ENCODE measurements at places on chromosomes 2 and 18. TPM values are rescaled to one million over a fixed set of nuclear protein-coding genes. Genes with fewer than 3 reads are reported as not detected.

DNA sequence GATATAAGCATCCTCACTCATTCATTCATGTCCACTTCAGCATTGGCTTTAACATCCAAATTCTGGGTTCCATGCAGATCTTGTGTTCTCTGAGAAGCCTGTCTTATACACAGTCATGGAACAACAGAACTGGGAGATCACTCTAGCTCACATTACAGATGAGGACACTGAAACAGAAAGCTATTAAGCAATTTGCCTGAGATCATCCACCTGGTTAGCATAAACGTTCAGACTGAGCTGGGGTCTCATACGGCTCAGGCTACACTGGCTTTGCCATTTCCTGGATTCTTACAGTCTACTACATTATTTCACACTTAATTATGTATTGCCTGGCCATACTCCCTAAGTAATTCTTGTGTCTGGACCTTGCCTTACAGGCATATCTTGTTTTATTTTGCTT is 169.4 kb upstream of the FANCL start:
- DNase-seq: no peak

- DNase-seq: no peak
Measured at GRCh38 chr18:59026364-59026763, 113.3 kb upstream of the SEC11C start.

- DNase-seq: no peak
Measured at GRCh38 chr2:132877923-132878322, 207.9 kb upstream of the LYPD1 start.

The CD302 gene
- total RNA-seq: 3.4 TPM

- no peak for DNase-seq
Measured at GRCh38 chr2:143117225-143117624, 12.0 kb upstream of the ARHGAP15 start.

- no peak for DNase-seq
Measured at GRCh38 chr2:195456771-195457170, 200.3 kb upstream of the SLC39A10 start.

DNA sequence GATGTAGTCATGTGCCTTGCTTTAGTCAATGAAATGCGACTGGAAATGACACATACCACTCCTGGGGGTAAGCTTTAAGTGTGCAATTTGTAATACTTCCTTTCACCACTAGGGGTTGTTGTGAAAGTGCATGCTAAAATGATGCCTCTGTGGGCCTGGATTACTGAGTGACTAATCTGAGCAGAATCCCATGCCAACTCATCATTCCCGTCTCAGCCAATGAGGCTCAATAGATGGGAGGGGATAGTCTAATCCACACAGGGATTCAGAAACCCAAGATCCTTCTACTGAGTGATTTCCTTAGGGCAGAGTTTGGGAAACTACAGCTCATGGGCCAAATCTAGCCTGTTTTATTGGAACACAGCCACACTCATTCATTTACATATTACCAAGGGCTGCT is 54.0 kb downstream of the HRH4 start:
- peak; percentile 15 for DNase-seq

- no peak for DNase-seq
Measured at GRCh38 chr2:111653913-111654312, 230.1 kb downstream of the ANAPC1 start.

- peak; percentile 34 for DNase-seq
Measured at GRCh38 chr2:68475110-68475509, 7.7 kb downstream of the APLF start.

GRCh38 chr18:26978812-26979341 is 113.4 kb upstream of the AQP4 start:
- DNase-seq: no peak

DNA sequence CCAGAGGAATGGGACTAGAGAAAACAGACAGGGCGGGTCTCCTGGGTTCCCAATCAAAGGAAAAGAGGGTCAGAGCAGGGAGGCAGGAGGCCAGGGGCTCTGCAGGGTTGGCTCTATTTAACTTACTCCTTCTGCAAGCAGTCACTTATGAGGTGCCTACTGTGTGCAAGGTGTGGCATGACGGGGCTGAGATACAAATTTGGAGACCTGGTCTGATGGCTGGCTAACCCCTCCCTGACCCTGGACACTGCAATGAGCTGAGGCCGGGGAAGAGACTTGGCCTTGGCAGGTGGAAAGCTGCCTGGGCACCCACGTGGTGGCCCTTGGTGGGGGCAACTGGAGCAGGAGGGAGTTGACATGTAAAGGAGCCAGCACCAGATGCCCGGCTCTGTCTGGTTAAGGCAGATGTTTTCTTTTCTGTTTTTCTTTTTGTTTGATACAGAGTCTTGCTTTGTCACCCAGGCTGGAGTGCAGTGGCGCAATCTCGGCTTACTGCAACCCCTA is 148.5 kb upstream of the GATA6 start:
- no peak for DNase-seq

DNA sequence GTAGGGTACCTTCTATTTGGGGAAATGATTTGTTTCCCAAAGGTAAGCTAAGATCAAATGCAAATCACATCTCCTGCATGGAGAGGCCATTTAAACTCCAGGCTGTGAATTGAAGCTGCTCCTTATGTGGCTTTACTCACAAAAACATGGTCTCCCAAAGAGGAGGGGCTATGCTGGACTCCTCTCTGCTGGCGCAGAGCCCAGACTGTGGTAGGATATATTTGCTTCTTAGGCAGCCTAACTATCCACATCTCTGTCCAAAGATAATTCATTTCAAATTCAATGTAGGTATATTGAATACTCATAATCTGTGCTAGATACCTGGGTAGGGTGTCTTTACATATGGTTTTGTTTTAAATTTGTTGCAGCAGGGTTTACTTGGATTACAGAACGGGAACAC is 358.5 kb downstream of the ALK start:
- no peak for DNase-seq

- DNase-seq: no peak
Measured at GRCh38 chr2:190896477-190896876, 15.9 kb downstream of the GLS start.

GRCh38 chr2:28471214-28471613 is 24.6 kb upstream of the PLB1 start:
- no peak for DNase-seq

DNA sequence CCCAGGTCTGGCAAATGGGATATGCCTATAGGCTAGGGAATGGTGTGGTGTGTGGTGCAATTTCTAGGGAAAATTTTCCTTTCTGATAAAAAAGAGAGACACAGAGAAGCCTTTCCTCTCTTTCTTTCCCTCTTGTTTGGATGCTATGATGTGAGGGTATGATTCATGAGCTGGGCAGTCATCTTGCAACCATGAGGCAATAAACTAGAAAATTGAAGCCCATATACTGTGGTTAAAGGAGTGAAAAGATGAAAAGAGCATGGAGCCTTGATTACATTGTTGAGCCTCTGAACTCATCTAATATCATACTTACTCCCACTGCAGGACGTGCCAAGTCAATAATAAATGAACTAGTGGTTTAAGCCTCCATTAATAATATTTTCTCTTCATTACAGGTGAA is 215.6 kb downstream of the HAUS1 start:
- no peak for DNase-seq

DNA sequence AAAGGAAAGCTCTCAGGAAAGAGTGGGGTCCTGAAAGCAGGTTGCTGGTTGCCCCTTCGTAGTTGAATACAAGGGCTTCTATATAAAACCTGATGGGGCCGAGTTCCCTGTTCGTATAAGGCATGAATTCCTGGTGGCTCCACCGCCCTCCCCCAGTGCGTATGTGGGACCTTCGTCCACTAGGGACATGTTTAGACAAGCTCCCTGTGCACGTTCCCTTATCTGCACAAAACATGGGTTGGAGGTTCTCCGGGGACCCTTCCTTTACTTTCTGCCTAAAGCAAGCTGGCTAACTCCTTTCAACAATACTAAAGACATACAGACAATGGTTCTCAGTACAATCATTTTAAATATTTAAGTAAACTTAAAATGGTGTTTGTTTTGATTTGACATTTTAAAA is 8.0 kb downstream of the CLUL1 start:
- DNase-seq: no peak

The CSRNP3 gene
- 0.86 TPM for total RNA-seq

GRCh38 chr18:3985664-3986063 is 469.4 kb downstream of the DLGAP1 start:
- DNase-seq: no peak

- DNase-seq: no peak
Measured at GRCh38 chr2:191637182-191638078, 40.5 kb upstream of the NABP1 start.

The PLGLB1 gene
- total RNA-seq: not detected

- DNase-seq: no peak
Measured at GRCh38 chr2:190149908-190150307, 87.4 kb upstream of the MSTN start.

DNA sequence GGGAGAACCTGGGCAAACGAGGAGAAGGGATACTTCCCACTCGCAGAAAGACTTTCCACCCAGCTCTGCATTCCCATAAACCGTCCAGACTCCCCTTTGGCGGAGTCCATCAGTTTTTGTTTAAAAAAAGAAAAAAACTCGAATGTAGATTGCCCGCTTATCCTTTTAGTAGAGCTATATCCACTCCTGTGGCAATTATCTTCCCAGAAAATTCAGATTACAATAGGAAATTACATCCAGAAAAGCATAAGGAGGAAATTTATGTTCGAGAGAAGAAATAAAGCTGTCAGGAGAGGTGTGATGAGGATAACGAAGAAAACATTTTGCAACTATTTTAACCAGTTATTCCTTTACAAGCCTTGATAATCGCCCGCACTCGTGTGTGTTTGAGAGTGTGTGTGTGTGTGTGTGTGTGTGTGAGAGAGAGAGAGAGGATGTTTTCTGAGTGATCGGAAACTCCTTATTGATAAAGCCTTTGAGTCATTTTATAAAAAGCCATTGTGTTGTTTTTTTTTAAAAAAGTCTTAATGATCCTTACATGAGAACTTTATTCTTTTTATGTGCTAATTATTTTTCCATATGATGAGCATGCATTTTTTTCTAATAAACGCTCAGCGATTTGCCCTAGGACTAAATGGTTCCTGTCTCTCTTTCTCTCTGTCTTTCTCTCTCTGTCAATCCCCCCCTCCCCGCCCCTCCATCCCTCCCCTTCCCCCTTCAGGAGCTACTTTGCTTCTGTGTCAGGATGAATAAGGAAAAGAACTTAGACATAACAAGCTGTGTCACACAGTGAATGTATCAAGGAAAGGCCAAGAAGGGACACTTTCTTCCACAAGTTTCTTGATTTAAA is 1.1 kb upstream of the PPP3R1 start:
- peak; percentile 3 for DNase-seq

The RAB17 gene
- total RNA-seq: 38.3 TPM

GRCh38 chr2:77147153-77147552 is 375.0 kb downstream of the LRRTM4 start:
- no peak for DNase-seq

GRCh38 chr2:88038263-88039105 is 17.1 kb downstream of the KRCC1 start:
- no peak for DNase-seq

The AQP4 gene
- total RNA-seq: 1.3 TPM

- DNase-seq: no peak
Measured at GRCh38 chr18:23268641-23269040, 133.4 kb downstream of the CABLES1 start.

- DNase-seq: no peak
Measured at GRCh38 chr2:190098851-190099250, 36.3 kb upstream of the MSTN start.

- DNase-seq: no peak
Measured at GRCh38 chr2:109317471-109318095, 188.6 kb downstream of the SH3RF3 start.

The TSPYL6 gene
- not detected for total RNA-seq

GRCh38 chr2:133753665-133754064 is 185.4 kb upstream of the NCKAP5 start:
- no peak for DNase-seq

GRCh38 chr2:217023611-217024010 is 163.7 kb upstream of the TNP1 start:
- DNase-seq: no peak

The HNRNPLL gene
- total RNA-seq: 51.3 TPM

The HSPE1 gene
- 454 TPM for total RNA-seq

DNA sequence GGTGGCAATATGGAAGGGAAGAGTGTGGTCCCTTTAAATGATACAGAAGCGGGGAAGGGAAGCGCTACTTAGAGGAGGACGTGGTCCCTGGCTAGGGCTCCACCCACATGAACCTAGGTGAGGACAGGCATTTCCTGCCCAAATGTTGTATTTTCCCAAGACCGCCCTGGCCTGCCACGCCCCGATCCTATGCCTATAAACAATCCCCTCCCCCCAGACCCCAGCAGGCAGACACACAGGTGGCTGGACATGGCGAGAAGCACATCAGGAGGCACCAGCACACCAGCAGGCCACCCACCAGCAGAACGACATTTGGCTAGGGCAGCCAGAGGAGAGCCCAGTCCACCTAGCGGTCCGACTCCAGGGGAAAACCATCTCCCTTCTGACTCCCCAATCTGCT is 47.2 kb downstream of the METTL8 start:
- no peak for DNase-seq

The RBKS gene
- 2.3 TPM for total RNA-seq

The ERICH2 gene
- 2.4 TPM for total RNA-seq

The SEPTIN10 gene
- 64.3 TPM for total RNA-seq

- DNase-seq: no peak
Measured at GRCh38 chr18:79698668-79699335, 19.2 kb downstream of the CTDP1 start.

DNA sequence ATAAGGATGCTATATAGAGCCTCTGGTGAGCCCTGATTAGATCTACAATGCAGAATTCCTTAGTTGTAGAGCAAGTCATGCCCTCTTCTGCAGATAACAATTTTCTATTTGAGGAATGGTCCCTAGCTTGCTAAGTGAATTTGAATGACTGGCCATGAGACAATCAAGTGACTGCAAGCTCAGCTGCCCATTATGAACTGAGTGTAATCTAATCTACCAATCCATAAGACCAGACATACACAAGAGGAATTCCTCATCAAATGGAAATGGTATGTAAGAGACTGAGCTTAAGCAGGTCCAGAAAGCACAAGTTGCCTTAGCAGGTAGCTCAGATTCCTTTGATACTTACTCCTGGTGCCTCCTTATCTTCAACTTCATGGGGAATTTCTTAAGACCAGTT is 4.8 kb upstream of the ANKRD44 start:
- DNase-seq: no peak

DNA sequence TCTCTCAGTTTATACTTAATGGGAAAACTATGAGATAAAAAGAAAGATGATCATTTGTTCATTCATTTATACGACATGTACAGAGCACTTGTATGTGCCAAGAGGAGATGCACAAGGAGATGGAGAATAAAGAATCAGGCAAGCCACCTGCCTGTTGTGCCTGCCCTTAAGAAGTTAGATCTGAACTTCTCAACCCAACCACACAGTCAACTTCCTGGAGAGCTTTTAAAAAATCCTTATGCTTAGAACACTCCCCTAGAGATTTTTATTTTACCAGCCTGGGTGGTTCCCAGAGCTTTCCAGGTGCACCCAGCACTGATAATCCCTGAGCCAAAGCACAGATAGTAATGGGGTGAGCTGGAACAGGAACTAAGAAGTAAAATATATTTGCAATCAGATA is 18.5 kb downstream of the AKAIN1 start:
- DNase-seq: no peak

- DNase-seq: no peak
Measured at GRCh38 chr2:240813231-240813921, 6.6 kb downstream of the KIF1A start.

The GREB1L gene
- 3.8 TPM for total RNA-seq

All from Calu3 (cell line).